ENCODE measurements at places on chromosomes 1 and 21. TPM values are rescaled to one million over a fixed set of nuclear protein-coding genes. Genes with fewer than 3 reads are reported as not detected.

C4BPA gene
- 0.08 TPM for total RNA-seq

FCRL3 gene
- total RNA-seq = not detected

RAB25 gene
- not detected for total RNA-seq

SLAMF8 gene
- 1.00 TPM for total RNA-seq

FAM167B gene
- total RNA-seq = 8.1 TPM

NEXN gene
- 370 TPM for total RNA-seq

MIXL1 gene
- not detected for total RNA-seq

COL6A1 gene
- total RNA-seq = 173 TPM

GJA9 gene
- not detected for total RNA-seq

ASPM gene
- total RNA-seq = 0.40 TPM

HAPLN2 gene
- 1.6 TPM for total RNA-seq

FBXO2 gene
- 2.3 TPM for total RNA-seq

BEND5 gene
- 5.0 TPM for total RNA-seq

RGS13 gene
- 0.30 TPM for total RNA-seq

RHCE gene
- total RNA-seq = 1.0 TPM

LCE1B gene
- total RNA-seq = not detected

LRRC52 gene
- total RNA-seq = 0.38 TPM

GRCh38 chr1:212782422-212783154 is 9.0 kb downstream of the NSL1 start:
- no peak for DNase-seq

DNA sequence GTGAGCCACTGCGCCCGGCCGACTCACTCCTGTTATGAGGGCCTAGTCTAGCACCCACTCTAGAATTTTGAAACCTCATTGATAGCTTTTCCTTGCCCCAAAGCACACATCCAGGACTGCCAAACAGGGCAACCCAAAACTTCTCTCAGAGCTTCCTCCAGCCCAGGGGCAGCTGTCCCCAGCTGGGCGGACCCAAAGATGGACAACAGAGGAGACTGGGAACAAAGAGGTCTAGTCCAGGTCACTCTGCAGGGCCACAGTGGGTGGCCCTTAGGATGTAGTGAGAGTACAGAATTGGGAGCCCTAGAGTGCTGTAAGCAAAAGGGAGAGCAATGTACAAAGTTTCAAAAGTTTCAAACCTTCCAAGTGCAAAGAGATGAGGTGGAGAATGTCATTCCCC is 1.2 kb downstream of the CD34 start:
- DNase-seq = no peak

DNA sequence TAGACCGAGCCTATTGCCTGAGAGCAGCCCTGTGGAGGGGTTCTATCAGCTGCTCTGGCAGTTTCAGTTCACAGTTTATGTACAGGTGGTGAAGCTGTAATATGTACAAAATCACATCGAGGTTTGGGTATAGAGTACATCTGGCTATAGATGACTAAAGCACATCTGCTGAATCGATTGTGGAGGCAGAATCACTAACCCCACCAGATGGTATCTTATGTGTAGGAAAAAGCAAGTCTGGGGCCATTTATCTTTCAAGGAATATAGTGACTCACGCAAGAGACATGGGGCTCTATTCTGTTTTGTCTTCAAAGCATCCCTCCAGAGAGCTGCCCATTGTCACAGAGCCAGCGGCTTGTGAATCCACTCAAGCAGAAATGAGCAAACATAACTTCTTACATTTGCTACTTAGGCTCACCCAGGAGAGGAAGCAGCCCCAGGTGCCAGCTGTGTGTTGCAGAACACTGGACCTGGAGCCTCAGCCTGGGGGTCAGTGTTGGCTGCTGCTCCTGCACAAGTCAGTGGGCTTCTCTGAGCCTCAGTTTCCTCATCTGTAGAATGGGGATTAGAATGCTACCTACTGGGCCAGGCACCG is 21.3 kb downstream of the MIIP start:
- DNase-seq = no peak

DNA sequence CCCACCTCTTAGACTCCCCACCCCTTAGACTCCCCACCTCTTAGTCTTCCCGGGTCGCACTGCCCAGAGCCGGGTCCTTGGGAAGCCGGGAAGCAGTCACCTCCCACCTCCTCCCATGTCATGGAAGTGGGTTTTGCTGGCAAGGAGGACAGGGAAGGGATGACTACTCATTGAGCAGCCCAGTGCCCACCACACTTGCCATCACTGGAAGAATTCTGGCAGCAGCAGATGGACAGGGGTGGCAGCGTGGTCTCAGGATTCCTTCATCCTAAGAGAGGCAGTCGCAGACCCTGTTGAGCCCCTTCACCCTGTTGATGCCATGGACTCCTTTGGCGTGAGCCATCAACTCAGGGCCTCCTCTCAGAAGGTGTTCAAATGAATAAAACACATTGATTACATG is 140.8 kb downstream of the PGBD5 start:
- DNase-seq = no peak

GRCh38 chr1:118621839-118622238 is 366.3 kb downstream of the TBX15 start:
- no peak for DNase-seq

- no peak for DNase-seq
Observed at GRCh38 chr1:95730986-95731385, 497.0 kb downstream of the RWDD3 start.

- no peak for DNase-seq
Observed at GRCh38 chr1:203037509-203038190, 11.4 kb downstream of the PPFIA4 start.

- DNase-seq = peak; percentile 87
Observed at GRCh38 chr1:109927911-109928321, 17.3 kb downstream of the CSF1 start.

DNA sequence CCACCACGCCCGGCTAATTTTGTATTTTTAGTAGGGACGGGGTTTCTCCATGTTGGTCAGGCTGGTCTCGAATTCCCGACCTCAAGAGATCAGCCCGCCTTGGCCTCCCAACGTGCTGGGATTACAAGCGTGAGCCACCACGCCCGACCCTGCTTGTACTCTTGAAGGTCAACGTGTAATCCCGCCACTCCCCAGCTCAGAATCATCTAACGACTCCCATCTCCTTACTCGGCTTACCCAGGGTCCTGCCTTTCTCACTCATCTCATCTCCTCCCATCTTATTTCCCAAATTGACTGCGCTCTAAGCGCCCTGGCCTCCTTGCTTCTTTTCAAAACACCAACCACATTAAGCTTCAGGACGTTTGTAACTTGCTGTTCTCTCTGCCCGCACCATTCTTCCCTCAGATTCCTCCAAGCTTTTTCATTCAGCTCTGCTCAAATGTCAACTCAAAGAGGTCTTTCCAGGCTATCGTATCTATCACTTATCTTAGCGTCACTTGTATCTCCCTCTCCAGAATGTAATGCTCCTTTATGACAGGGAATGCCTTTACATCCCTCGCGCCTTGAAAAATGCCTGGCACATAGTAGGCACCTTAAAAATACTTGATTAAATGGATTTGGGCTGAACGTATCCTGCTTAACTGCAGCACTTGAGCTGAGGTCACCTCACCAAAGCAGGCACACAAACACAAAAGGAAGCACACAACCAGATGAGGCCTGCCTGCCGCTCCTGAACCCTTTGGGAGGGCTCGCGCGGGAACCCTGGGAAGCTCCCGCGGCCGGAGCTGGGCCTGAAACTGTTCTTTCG is 1.4 kb upstream of the USP1 start:
- DNase-seq = no peak

GRCh38 chr1:161427733-161428516 is 60.2 kb upstream of the CFAP126 start:
- no peak for DNase-seq

GRCh38 chr21:37263827-37264600 is 3.1 kb downstream of the VPS26C start:
- no peak for DNase-seq

GRCh38 chr1:63740432-63740831 is 33.4 kb upstream of the ROR1 start:
- DNase-seq = no peak

- no peak for DNase-seq
Observed at GRCh38 chr1:246427611-246428010, 79.5 kb downstream of the SMYD3 start.

GRCh38 chr21:41727784-41728763 is 38.8 kb downstream of the RIPK4 start:
- DNase-seq = no peak

DNA sequence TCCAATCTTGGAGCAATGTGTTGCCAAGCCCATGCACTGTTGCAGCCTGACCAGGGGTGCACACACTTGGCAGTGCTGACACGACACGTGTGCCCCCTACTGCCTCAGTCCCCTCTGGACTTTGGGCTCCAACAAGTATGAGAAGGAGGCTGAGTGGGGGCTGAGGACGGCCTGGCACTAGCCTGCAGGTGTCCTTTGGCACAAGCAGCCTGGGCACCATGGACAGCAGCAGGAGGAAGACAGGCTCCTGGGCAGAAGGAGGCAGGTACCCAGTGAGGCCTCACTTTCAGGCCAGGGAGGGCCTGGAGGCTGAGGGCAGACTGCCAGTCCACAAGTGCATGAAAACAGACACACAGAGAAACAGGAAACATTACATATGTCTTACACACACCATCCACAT is 1702.9 kb upstream of the B3GALT2 start:
- no peak for DNase-seq

- DNase-seq = no peak
Observed at GRCh38 chr1:32111789-32112188, 3.9 kb downstream of the KPNA6 start.

GRCh38 chr1:173496757-173497320 is 19.7 kb downstream of the PRDX6 start:
- no peak for DNase-seq

DNA sequence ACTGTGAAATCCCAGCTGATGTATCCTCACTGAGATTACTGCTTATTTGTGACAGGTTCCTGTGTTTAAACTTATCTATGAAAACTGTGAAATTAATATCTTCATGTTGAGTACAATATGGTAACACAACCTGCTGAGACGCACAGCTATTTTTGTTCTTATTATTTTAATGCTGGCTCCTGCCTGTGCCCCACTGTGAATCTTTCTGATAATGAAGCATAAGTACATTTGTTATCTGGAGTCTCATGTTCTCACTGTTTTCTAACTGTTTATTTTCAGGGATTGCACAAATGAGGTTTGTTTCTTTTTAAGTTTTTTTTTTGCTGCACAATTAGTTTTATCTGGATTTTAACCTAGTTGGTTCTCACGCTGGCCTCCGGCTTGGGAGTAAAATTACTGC is 39.9 kb upstream of the IFNAR2 start:
- no peak for DNase-seq

DNA sequence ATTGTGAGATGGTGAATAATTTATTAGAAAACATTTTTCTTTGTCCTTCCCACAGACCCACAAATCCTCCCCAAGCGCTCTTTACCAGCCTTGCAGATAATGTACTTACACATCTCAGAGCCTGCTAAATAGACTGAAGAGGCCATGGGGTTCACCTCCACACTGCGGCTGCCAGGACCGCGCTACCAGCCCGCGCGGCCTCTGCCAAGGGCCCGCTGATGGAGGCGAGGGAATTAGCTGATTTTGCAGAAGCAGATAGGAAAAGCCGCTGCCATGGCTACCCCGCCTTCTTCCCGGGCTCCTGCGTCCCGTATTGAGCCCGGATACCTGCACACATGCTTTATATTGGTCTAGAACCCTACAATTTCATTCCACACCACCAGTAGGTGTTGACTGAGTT is 248.0 kb upstream of the FOXD3 start:
- DNase-seq = no peak

GRCh38 chr1:246040200-246040890 is 466.7 kb downstream of the SMYD3 start:
- DNase-seq = no peak

DNA sequence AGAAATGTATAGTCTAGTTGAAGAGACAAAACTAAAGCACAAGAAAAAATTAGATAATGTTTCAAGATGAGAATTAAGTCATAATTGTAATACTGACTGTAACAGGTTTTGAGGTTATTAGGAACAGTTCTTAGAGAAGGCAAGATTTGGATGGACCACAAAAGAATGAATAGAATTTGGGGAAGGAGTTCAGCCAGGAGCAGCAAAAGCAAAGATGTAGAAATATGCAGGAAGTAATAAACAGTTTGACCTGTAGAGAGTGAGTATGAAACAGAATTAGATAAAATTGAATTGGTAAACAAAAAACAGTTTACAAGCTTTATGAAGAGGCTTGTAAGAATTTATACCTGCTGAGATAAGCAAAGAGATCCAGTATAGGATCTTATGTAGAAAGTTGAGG is 16.3 kb downstream of the VPS45 start:
- no peak for DNase-seq

GRCh38 chr21:38420140-38420539 is 78.1 kb downstream of the ERG start:
- no peak for DNase-seq

- no peak for DNase-seq
Observed at GRCh38 chr1:30336550-30337323, 386.6 kb downstream of the MATN1 start.

DNA sequence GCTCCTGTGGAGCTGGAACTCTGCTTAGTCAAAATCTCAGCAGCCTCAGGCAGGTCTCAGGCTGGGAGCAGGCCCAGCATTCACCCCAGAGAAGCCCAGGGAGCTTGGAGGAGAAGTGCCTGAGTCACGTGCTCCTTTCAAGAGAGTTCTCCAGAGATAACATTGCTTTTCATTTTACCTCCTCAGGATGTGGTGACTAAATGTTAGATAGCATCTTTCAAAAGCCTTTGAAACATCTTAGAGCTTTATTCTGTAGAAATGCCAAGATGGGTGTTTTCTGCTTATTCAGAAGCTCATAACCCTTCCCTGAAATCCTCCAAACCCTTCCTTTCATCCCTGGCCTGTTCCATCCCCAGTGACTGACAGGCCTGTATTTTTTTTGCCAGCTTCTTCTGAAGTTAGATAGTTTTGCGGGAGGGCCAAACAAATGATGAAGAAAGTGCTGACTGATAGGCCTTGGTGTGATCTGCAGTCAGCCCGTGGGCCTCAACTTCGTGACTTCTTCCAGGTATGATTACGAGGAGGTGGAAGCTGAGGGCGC is 58.0 kb downstream of the PGM1 start:
- no peak for DNase-seq

GRCh38 chr1:186244825-186245224 is 130.2 kb downstream of the TPR start:
- DNase-seq = no peak

- DNase-seq = no peak
Observed at GRCh38 chr1:19032413-19032695, 75.9 kb upstream of the IFFO2 start.

GRCh38 chr1:33899746-33900145 is 35.9 kb downstream of the HMGB4 start:
- DNase-seq = no peak

DNA sequence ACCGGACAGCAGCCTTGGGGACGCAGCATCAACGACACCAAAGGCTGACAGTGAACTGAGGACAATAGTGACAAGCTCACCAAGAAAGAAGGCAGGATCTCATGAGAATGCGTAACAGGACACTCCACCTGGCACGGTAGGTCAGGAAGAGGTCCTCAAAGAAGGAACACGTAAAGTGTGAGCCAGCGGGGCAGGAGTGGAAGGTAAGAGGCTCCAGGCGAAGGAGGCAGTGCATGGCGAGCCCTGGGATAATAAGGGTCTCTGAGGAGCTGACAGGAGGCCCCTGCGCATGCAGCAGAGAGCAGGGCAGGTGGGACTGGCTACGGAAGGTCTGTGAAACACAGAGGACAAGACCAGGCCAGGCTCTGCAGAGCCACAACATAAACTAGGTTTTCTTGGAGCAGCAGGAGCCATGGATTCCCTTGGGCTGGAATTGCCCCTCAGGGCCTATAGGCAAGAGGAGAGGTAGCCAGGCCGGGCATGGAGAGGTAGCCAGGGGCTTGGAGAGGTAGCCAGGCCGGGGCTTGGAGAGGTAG is 8.2 kb downstream of the LSS start:
- no peak for DNase-seq

Measured in Right ventricle myocardium superior (tissue), 1 donor.